ENCODE measurements at places on chromosomes 12 and 14.

- DNase-seq = no peak
Measured at GRCh38 chr12:102643879-102644575, 163.7 kb upstream of the IGF1 start.

DNA sequence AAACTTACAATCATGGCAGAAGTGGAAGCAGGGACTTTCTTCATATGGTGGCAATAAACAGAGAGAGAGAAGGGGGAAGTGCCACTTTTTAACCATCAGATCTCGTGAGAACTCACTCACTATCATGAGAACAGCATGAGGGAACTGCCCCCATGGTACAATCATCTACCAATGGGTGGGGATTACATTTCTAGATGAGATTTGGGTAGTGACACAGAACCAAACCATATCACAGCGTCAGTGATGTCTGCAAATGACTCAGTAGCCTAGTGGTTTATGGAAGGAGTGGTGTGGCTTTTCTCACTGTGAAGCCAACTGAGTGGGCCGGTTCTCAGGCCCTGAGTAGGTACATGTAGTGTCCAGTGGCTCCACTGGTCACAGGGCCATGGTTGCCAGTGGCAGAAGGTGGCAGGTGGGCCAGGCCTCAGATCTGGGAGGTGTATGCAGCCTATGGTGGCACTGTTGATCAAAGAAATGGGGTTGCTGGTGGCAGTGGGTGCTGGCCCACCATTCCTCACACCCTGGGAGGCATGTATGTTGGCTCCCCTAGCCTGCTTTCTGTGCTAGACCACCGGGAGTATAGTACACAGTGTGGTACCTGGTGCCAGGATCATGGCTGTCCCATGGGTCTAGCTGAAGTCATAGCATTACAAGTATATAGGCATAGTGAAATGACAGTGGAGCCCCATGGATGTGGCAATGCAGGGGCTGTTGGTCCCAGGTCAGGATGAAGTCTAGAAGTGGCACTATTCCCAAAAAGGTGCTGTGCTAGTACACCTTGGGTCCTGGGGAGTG is 191.9 kb downstream of the NUBPL start:
- no peak for DNase-seq

GRCh38 chr14:66802962-66803361 is 295.0 kb downstream of the GPHN start:
- no peak for DNase-seq

- DNase-seq = no peak
Measured at GRCh38 chr12:70398862-70399261, 32.8 kb downstream of the KCNMB4 start.

DNA sequence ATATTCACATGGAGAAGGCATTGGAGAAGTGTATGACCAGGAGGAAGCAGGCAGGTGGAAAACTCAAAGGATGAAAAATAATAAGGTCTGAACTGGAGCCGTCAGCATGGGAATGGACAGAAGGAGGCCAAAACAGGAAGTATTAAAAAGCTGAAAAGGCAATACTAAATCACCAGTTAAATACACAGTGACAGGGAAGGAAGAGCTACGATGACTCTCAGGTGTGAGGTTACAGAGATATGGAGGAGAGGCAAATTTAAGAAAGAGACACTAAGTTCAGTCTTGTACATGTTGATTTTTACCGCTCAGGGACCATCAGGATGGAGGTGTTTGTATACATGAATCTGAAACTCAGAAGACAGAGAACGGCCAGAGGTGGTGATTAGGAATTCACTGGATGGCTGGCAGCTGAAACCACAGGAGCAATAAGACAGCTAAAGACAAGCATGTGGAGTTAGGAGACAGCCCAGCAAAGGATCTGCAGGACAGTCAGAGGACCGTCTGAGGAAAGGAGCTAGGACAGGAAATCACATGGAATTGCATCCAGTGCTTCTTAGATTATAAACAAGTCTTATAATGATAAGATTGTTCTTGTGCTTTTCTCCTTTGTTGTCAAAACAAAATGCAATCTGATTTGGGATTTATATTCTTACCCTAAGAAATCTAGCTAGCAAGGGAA is 33.9 kb upstream of the CDKN3 start:
- DNase-seq = no peak

DNA sequence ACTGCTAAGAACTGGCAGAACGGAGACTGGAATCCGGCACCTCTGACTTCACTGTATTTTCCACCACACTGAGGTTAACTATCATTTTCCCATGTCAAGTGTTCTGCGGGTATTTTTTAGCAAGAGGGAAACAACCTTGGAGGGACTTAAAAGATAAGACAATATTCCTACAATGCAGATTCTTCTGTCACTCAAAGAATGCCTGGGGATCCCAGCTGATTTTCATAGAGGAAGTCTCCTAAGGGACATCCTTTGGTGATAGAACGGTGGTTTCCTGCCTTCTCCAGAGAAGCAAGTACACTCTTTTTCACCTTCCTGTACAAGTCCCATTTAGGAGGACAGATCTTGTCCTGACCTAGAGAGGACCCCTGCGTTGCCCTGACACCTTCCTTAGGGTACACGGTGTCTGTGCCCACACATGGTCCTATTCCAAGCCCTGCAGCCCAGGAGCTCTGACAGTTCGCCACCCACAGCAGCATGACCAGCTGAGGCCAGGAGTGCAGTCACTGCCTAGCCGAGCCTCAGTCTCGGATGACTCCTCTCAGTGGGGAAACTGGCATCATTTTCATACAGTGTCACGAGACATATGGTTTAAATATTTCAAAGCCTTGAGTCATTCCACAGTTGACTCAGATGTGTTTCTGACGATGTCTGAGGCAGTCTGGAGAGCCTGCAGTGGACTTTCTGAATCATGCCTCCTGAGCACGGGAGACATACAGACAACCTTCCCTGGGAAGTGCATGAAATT is 181.3 kb upstream of the FKBP4 start:
- peak; percentile 88 for DNase-seq

GRCh38 chr14:28407031-28407825 is 359.4 kb upstream of the FOXG1 start:
- DNase-seq = no peak

DNA sequence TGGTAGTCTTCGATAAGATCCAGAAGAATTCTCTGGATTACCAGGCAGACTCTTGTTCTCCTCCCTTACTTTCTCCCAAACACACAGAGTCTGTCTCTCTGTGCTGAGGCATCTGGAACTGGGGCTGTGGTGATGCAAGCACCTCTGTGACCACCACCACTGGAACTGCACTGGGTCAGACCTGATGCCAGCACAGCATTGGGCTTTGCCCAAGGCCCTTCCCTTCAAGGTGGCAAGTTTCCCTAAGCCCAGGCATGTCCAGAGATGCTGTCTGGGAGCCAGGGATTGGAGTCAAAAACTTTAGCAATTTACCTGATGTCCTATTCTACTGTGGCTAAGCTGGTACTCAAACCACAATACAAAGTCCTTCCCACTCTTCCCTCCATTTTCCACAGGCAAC is 14.6 kb upstream of the TMPRSS12 start:
- no peak for DNase-seq

Measured in HTR-8/SVneo (cell line).